Smooth muscle cell of the umbilical artery (primary cell): ENCODE measurements at places on chromosomes 4 and X. TPM values are rescaled to one million over a fixed set of nuclear protein-coding genes. Genes with fewer than 3 reads are reported as not detected.

Gene UGT2B10
- total RNA-seq = not detected in 2 replicates

Gene PAGE2
- not detected in 2 replicates for total RNA-seq

Gene MAGEA1
- total RNA-seq = not detected in 2 replicates

Gene SPATA4
- total RNA-seq = under 0.01 and 0.23 TPM in 2 replicates

Gene NSUN7
- total RNA-seq = 0.30 TPM in 1 of 2 replicates, not detected in the other

Gene IL13RA2
- total RNA-seq = 35.6 and 63.2 TPM in 2 replicates

Gene GABRE
- total RNA-seq = 28.9 and 41.3 TPM in 2 replicates

Gene TMPRSS11F
- not detected in 2 replicates for total RNA-seq

Gene HS3ST1
- under 0.01 and 2.1 TPM in 2 replicates for total RNA-seq

Gene MAGEE1
- total RNA-seq = 0.42 and 0.89 TPM in 2 replicates

Gene NIPAL1
- total RNA-seq = 0.59 and 2.7 TPM in 2 replicates

Gene RNF128
- 9.2 and 29.3 TPM in 2 replicates for total RNA-seq

Gene COL4A5
- total RNA-seq = 126 and 152 TPM in 2 replicates

Gene SMIM10L2A
- 0.18 and 0.59 TPM in 2 replicates for total RNA-seq
